Naive B cell (primary cell): ENCODE measurements at places on chromosomes 3 and 15. TPM values are rescaled to one million over a fixed set of nuclear protein-coding genes. Genes with fewer than 3 reads are reported as not detected.

DNA sequence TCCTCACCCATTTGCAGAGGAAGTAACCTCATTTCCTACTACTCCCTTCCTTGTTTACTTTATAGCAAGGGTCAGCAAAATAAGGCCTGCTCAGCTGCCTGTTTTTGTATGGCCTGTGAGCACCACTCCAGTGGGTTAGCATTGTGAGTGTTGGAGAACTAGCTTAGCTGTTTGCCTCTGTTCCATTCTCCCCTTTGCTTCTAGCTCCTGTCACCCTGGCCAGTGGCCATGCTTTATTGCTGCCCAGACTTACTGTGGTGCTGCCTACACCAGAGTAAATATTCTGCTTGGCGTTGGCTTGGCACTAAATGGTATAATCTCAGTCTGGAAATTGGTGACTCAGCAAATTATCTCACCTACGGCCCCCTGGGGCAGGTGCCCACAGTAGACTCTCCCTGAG is 8.8 kb downstream of the PDCD6IP start:
- no peak for DNase-seq

The C3orf62 gene
- 1.0 TPM for polyA plus RNA-seq

- DNase-seq: no peak
Measured at GRCh38 chr3:173396191-173397041, 1.1 kb upstream of the NLGN1 start.

DNA sequence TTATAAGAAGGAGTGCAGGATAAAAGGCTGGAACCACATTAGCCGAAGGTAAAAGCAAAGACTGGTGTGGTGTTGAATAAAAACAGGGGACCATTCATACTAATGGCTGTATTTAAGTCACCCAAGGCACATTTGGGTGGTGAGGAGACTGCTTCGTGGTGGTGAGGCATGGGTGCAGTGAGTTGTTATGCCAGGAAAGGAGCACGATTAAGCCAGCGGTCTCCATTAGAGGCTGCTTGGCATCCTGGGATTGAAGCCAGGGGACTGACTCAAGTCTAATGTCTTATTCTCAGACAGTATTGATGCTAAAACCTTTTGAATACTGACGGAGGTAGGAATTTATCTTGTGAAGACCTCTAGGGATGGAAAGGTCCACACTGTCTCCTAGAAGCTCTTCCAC is 21.9 kb downstream of the FEM1B start:
- DNase-seq: no peak

- no peak for DNase-seq
Measured at GRCh38 chr3:112508860-112509259, 9.6 kb upstream of the BTLA start.

- DNase-seq: peak; percentile 65
Measured at GRCh38 chr3:195907934-195908693, at the start of gene TNK2. Gene TNK2 (minus strand): TSS chr3:195908551. CDS start chr3:195888588, 19,963 bp downstream.

The PEX5L gene
- 0.13 TPM for polyA plus RNA-seq

- DNase-seq: no peak
Measured at GRCh38 chr3:185822221-185823000, 2.4 kb downstream of the IGF2BP2 start.

DNA sequence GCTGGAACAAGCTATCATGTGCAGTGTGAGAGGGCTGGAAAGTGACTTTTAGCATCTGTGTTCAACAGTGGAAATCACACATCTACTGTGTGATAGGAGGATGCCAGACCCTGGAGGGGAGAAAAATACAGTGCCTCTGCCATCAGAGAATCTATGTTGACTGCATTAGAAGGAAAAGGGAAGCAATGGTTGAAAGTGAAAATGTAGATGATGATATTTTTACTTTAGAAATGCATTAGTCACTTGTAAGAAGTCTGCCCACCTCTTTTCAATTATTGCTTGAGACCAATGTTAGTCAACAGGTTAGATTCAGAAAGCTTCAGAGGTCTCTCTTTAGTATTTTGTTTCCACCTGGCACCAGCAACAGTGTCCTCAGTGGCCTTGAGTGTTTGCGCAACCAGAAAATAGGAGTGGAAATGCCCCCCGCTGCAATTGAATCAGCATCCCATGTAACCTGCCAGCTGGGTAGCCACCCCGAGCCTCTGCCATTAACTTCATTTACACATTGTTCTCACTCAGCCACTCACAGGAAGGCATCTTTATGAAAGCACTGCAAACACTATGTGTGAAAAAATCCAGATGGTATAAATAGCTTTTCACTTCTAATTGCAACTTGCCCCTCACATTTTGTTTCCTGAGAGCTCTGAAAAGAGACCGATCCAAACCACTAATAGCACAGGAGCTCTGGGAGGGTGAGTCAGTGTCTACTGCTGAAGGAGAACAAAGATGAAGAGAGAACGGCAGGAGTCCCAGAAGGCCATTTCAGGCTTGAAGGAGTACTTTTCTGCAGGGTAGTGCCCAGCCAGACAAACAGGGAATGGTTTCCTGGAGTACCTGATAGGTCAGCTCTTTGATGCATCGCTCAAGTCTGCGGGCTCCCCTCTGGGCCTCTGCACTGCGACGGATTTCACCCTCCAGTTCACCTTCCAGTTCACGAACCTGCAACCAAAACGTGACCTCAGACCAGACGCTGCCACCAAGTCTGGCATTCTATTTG is 92.1 kb downstream of the HHLA2 start:
- DNase-seq: no peak

DNA sequence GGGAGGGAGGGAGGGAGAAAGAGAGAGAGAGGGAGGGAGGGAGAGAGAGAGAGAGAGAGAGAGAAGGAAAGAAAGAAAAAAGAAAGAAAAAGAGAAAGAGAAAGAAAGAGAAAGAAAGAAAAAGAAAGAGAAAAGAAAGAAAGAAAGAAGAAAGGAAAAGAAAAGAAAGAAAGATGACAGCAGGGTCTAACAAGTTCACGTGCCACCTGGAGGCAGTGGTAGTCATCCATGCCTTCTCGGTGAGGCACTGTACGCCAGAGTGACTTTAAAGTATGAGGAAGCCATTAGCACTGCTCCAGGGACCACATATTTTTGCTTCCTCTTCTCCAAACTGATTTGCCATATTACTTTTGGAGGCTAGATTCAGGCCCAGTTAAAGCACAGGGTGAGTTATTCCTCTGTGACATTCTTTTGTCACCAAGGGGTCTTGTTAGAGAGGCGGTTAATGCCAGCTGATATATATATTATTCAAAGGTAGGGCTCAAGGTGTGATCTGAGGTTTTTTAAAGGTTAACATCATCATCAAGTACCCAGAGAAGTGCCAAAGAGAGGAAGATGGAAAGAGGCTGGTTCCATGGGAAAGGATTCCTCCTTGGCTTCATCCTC is at the start of gene HTR3D:
Gene HTR3D (plus strand): TSS at position 556 of the 606 bp plus-strand sequence. CDS start 0 bp downstream, at position 556.
- DNase-seq: no peak

- DNase-seq: peak; percentile 14
Measured at GRCh38 chr3:27467545-27467944, 16.6 kb downstream of the SLC4A7 start.

DNA sequence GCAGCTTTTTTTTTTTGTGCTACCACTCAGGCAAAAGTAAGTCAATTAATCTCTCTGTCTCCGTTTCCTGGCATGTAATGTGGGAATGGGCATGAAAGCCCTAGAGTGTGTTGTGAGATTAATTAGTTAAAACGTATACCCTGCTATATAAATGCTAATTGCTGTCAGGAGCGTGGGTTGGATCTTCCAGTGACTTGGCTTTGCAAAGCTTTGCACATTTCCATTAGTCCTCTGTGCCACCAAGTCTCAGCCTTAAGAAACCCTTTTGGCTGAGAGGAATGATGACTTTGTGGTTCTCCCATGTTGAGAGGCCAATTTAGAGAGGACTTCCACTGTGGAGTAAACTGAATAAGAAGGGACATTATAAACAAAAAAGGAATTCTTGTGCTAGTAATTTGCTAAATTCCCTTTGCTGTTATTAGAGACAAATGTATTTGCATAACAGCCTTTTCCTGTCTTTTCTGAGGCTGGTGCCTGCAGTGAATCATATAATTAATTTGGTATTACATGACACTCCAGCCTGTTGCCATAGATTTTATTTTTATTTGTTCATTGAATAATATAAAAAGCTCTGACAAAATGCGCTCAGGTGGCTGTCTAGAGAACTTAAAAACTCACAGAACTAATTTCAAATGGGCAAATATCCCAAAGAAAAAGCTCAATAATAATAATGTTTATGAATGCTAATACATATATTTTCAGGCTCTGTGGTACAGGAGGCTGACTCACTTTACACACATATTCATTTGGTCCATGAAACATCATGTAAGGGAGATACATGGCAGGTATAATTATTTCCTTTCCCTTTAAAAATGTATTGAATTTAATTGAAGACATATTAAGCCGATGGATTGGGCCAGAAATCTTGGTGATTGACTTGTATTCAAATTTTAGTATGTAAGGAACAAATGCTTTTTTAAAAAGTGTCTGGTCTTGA is 82.7 kb downstream of the IL1RAP start:
- DNase-seq: no peak

The CHRFAM7A gene
- polyA plus RNA-seq: not detected

The TOPBP1 gene
- polyA plus RNA-seq: 13.0 TPM

The RHCG gene
- polyA plus RNA-seq: not detected

- DNase-seq: no peak
Measured at GRCh38 chr3:136883967-136884720, 22.1 kb downstream of the NCK1 start.

- no peak for DNase-seq
Measured at GRCh38 chr3:122941228-122942206, 86.0 kb downstream of the SEMA5B start.

- DNase-seq: no peak
Measured at GRCh38 chr3:42894698-42895579, 11.0 kb upstream of the ZNF662 start.

- DNase-seq: no peak
Measured at GRCh38 chr3:46864061-46864881, 1.0 kb upstream of the MYL3 start.

The BBX gene
- 158 TPM for polyA plus RNA-seq
